ENCODE measurements at places on chromosomes 4 and X.

DNA sequence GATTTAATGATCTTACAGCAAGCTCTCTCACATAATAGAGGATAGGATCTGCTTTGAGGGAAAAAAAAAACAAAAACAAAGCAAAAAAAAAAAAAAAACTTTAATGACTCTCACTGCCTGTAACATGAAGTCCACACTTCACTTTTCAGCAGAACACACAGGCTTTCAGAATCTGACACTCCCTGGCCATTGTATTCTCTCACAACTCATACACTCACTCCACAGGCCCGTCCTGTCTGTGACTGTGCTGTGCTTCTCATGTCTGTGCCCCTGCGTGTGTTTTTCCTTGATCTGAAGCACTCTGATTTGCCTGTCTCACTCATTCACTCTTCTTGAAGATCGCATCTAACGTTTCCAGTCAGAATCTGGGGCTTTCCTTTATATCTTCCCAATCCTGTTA is 460.8 kb downstream of the TMA16 start:
- DNase-seq, result no peak

- DNase-seq, result no peak
Measured at GRCh38 chr4:30840571-30840970, 120.4 kb downstream of the PCDH7 start.

DNA sequence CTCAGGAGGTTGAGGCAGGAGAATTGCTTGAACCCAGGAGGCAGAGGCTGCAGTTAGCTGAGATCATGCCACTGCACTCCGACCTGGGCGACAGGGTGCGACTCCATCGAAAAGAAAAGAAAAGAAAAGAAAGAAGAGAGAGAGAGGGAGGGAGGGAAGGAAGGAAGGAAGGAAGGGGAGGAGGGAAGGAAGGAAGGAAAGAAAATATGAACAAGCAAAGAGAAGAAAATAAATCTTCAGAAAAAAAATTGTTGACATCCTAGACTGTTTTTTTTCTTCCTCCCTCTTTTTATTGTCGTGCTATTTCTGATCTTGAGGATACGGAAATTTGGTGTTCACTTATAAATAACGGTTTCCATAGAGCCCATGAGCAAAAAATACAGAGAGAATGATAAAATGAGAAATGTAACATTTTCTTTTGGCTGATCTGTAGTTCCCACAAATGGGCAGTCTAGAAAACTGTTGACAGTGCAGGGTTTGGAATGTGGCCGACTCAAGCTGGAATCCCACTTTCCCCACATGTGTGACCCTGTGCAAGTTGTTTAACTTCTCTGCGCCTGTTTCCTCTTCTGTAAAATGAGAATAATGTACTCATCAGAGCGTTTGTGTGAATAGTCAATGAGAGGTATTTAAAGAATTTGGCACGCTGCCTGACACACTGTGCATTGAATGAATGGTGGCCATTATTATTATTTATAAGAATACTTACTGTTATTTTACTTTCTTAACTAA is 19.4 kb downstream of the SORBS2 start:
- no peak for DNase-seq

- no peak for DNase-seq
Measured at GRCh38 chr4:78778530-78778929, 2.4 kb downstream of the BMP2K start.

- no peak for DNase-seq
Measured at GRCh38 chrX:121106484-121107235, 59.2 kb downstream of the GLUD2 start.

GRCh38 chr4:181319629-181320028 is 923.6 kb upstream of the TENM3 start:
- DNase-seq, result no peak

- DNase-seq, result no peak
Measured at GRCh38 chrX:154727418-154727817, 23.5 kb downstream of the GAB3 start.

- no peak for DNase-seq
Measured at GRCh38 chr4:107468156-107468555, 251.9 kb downstream of the PAPSS1 start.

- no peak for DNase-seq
Measured at GRCh38 chr4:153480704-153481103, 14.5 kb downstream of the TMEM131L start.
